ENCODE measurements at places on chromosomes 7 and 10. TPM values are rescaled to one million over a fixed set of nuclear protein-coding genes. Genes with fewer than 3 reads are reported as not detected.

Gene GIMAP5
- 14.5 TPM for total RNA-seq

Gene PRSS2
- total RNA-seq: not detected

Gene EPHB6
- total RNA-seq: 19.4 TPM

Gene H2BK1
- not detected for total RNA-seq

Gene MYPN
- total RNA-seq: 145 TPM

DNA sequence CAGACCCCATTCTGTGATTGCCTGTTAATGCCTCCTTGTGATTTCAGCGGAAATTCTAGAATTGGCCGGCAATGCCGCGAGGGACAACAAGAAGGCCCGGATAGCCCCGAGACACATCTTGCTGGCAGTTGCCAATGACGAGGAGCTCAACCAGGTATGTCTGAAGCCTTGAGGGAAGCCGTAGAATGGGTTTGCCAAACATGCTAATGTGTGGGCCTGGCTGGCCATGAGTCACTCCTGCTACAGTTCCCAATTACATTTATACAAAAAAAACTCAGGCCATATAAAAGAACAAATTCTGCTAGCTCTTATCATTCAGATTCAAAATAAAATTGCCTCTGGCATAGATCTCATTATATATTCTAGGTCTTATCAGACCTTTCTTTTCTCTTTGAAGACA, 37.4 kb downstream of the MACROH2A2 start:
- H3K36me3 ChIP-seq: peaks cover 12% of the 10 kb centered on the region
- H3K4me1 ChIP-seq: no peaks in the 10 kb centered on the region
- no peaks in the 10 kb centered on the region for H3K27me3 ChIP-seq

DNA sequence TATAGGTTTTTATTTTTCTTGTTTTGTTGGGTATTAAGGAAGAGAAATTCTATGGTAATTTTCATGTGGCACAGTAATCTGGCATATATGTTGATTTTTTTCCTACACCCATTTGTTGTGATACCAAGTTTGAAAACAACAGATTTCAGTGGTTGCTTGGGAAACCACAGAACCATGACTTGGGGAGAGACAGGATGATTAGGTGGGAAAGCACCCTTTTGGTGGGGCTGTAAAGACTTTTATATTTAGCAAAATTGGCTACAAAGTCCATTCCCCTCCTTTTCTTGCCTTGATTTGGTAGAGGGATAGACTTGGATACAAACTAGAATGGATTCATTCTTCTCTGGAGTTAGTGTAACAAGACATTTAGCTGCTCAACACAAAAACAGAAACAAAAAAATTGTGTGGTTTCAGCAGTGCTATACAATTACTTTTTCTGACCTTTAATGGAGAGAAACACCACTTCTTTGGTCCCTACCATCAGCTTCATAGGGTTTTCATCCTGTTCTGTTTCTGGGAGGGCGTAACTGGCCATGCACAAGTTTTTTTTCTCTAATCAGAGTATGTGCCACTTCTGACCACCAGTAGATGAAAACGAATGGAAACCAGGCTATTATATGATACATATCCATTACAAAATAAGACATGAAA, 52.7 kb downstream of the FIGNL1 start:
- H3K4me3 ChIP-seq: no peak overlapping the region
- H3K36me3 ChIP-seq: no peaks in the 10 kb centered on the region
- H3K27me3 ChIP-seq: no peaks in the 10 kb centered on the region
- no peak overlapping the region for H3K27ac ChIP-seq

GRCh38 chr7:125661006-125661405, 731.4 kb upstream of the POT1 start:
- no peak overlapping the region for H3K4me3 ChIP-seq
- no peaks in the 10 kb centered on the region for H3K27me3 ChIP-seq
- H3K4me1 ChIP-seq: no peaks in the 10 kb centered on the region
- H3K27ac ChIP-seq: no peak overlapping the region
- no peaks in the 10 kb centered on the region for H3K36me3 ChIP-seq

DNA sequence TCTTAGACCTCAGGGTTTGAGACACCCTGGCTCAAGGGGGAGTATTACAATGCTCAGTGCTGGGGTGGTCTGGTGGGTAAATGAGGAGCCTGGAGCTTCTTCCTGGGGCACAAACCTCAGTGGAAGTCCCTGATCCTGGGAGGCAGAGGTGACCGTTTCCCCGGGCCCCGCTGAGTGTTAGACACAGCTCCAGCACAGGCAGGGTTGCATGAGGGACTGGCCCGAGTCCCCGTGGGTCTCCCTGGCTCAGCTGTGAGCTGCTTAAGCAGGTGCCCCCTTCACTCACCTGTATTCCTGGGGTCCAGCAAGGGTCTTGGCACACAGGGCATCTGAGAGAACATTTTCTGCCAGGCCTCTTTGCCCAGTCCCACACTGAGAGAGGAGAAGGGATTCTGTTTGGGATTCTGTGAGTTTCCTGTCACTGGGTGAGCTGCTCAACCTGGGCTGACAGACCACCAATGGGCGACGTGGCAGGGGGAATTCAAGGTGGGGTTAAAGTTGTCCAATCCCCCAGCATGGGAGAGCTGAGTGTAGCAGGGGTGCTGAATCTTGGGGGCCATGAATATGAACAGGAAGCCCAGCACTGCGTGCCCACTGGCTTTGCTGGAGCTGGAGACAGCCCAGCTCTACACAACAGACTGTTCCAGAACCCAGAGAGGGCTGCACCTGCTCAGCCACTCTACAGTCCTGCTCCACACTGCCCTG, 29.9 kb downstream of the DDIT4 start:
- H3K36me3 ChIP-seq: no peaks in the 10 kb centered on the region
- no peaks in the 10 kb centered on the region for H3K27me3 ChIP-seq
- no peaks in the 10 kb centered on the region for H3K4me1 ChIP-seq
- no peak for DNase-seq
- H3K27ac ChIP-seq: no peak overlapping the region
- H3K4me3 ChIP-seq: no peak overlapping the region

All from right atrium auricular region (tissue), 2 donors.